Muscle of leg (tissue), 16 donors: ENCODE measurements at places on chromosomes 16 and 17.
A peak's percentile ranks its signal among the peaks of the same experiment; 100 is the strongest.

DNA sequence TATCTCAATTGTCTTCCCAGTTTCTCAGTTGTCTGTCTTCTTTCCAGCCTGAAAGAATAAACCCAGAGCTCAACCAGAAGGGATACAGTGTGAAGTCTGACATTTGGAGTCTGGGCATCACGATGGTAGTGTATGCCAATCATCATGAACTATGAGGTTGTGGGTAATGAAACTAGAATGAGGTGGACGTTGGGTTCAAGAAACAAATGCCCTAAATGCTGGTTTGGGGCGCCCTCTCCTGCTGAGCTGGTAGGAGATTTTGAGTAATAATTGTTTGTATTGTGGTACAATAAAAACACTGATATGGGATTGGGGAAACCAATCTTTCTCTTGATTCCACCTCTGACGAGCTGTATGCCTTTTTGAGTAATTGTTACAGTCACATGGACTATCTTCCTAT, 110.4 kb downstream of the MAP2K6 start:
- no peak for DNase-seq

DNA sequence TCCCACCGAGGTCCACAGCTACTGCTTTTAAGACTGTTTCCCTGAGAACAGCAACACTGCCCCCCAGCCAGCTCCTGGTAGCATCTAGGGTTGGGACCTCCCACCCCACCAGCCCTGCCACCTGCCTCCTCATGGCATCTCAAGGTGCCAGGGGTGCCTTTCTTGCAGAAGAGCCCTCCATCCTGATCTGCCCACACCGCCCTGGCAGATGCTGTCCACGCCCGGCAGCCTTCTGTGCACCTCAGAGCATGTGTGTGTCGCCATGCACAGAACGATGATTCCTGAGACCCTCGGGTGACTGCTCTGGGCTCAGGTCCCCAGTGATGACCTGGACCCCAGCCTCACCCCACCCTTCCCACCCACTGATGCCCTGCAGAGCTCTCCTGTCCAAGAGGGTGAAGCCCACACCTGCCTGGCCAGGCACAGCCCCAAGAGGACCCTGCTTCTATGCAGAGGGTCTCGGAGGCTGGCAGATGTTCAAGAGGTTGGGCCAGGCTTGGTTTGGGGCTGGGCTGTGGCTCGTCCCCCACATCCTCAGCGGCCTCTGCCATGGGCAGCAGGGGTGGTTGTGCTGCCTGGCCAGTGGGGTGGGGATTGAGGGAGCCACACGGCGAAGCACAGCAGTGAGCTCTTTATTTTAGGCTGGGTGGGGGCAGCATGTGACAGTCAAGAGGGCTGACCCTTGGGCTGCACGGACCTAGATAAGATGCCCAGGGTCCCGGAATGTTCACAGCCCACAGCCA, 5.2 kb upstream of the SPATA2L start:
- DNase-seq = no peak

DNA sequence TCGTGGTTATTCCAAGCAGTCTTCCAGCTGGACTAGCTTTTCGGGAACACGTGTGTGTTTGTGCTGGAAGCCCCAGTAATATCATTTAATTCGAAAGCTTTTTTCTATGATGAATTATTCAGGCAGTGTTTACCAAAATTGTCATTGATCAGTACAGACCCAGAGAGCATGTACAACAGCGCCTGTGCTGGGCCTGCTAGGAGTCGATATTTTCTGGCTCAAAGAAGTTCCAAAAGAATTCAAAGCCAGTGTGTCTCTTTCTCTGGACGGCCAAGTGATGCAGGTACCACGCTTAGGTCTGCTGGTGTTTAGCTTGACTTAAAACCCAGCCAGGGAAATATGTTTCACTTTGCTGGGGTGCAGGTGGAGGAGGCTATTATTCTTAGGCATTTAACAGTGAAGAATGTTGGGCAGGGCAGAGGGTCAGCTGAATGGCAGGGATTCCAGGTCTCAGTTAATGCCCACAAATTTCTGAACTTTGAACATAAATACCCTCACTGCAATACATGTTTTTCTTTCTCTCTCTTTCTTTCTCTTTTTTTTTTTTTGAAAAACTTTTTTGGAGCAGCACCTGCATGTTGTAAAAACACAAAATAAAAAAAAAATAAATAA, 401.3 kb downstream of the WWOX start:
- DNase-seq = no peak

DNA sequence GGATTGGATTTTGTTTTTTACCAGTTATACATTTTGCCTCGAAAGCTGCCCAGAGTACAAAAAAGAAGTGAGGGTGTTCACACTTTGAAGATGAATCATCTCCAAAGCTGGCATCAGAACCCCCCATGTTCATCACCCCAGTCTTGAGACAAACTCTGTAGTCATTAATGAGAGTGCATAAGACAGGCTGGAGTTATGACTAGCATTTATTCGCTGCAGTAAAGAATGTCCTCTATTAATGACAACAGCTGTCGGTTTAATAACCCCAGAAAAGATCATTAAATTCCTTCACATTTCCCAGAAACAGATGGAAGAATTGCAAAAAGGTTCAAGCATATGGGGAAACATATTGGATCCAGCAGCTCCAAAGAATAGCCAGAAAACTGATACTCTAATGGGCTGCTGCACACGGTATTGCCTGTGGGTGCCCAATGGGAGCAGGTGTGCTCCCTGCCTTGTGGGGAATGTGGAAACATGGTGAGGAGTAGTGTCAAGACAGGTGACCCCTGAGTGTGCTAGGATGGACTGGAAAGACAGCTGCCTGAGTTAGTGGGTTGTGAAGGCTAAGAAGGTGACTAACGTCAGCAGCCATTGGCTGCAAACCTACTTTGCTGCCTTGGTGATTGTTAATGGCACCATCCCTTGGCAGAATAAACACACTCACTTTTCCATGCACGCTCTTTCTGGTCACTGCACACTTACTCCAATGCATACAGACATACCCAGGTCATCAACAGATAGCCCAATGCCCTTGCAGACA, 81.9 kb downstream of the AIPL1 start:
- peak; percentile 10 for DNase-seq

DNA sequence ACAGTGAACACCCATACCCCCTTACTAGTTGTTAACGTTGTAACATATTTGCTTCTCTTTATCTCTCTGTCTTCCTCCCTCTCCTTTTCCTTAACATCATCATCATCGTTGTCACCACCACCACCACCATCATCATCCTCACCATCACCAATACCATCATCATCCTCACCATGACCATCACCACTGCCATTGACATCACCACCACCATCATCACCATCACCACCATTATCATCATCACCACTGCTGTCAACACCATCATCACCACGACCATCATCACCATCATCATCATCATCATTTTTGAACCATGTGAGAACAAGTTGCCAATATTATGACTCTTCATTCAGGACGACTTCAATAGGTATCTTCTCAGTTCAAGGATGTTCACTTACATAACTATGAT, 35.5 kb downstream of the SHISA6 start:
- no peak for DNase-seq

GRCh38 chr16:20853981-20854620, 46.1 kb downstream of the DCUN1D3 start:
- no peak for DNase-seq

DNA sequence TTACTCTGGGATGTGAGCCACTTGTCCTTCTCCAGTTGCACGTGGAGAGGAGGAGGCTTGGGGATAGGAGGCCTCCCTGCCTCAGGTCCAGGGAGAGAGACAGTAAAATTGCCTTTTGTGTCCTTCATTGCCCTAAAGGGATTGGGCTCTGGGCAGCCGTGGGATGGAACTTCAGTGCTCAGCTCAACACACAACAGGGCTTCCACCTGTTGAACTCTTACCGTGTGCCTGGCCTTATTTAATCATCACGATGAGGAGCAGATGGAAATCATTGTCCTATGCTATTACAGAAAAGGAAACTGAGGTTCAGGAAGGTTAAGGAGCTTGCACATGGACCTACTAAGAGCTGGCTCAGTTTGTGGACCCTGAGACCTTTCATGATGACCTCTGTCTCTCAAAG, 92.4 kb upstream of the CDC42EP4 start:
- DNase-seq = no peak

DNA sequence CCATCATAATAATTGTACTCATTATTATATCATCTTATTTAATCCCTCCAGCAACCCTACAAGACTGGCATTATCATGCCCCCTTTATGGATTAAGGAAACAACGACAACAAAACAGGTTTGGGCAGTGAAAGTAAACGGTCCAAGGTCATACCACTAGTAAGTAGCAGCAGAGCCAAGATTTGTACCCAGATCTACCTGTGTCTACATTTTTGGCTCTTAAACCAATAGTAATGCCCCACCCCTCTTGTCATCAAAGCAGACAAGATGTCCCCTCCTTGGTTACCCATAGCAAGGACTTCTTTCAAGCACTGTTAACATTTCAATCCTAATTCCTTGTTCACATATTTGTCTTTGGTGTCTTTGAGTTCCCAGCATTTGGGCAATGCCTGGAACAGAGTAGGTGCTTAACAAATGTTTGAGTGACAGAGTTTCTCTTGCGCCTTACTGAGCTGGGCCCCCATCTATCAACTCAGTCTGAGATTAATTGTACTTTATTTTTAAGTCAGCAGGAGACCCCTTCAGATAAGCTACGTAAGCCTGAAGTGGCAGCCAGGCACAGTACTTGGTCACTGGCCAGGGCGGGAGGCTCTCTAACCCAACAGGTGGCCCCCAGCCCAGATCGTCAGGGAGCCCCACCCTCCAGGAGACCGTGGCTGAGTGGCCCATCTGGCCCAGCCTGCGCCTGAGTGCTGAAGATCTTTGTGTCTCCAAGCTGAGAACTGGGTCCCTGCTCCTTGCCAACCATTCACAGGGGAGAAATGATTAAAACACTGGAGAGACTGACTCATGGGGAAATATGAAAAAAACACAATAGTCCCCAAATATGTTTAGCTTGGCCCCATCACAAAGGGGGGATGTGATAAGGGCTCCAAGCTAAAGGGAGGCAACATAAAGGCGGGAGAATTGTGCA, 75.8 kb downstream of the AXIN2 start:
- DNase-seq = no peak

GRCh38 chr17:56866496-56866895, 32.5 kb downstream of the DGKE start:
- DNase-seq = peak; percentile 10

GRCh38 chr16:89089120-89089519, 4.5 kb upstream of the ACSF3 start:
- DNase-seq = no peak

DNA sequence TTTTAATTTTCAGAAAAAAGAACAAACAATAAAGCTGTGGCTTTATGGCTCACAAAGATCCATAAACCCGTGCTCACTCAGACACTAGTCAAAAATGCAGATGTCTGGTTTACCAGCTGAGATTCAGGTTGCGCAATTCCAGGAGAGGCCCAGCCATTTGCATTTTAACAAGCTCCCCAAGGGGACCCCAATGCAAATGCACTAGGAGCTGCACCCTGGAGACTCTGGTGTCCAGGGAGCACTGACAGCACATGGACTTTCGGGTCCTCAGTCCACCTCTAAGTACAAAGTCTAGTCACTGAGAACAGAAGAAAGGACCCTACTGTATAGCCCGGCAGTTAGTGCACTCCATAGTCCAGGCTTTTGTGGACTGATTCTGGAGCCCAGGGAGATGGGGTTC, 326.3 kb downstream of the MAF start:
- DNase-seq = no peak

DNA sequence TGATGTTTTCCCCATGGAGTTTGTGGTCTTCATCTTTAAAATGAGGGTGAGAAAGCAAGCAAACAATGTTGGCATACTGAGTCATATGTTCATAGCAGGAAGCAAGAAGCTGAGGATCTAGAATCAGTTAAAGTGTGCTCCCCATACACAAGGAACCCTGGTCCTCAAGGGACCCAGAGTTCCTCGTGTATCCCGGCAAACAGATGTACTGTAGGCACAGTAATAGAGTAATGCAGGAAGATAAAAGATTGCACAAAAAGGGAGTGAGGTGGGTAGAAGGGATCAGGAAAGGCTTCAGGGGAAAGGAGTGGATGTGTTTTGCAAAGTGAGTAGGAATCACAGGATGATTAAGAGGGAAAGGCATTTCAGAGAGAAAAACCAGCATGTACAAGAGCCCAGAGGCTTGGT, 412.3 kb upstream of the CDH11 start:
- no peak for DNase-seq

DNA sequence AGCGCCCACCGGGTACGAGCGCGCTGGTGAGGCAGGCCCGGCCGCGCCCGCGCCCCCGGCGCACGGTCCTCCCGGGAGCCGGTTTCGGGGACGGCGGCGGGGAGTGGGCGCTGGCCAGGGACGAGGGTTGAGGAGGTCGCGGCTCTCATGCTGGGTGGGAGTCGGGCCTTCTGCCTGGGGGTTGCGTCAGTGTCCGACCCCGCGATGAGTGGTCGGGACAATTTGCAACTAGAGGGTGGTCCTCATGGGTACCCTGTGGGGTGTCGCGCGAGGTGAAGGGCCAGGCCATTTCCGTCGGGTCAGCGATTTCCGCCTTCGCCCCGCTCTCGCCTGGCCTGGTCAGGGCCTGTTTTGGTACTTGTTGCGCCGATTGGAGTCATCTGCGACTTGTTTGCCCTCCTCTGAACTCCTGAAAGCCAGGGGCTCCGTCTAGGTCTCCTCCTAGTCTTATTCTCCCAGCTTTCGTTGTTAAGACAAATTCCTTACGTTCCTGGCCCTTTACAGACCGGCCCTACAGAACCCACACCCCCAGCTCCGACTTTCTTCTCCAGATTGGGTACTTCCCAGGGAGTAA, 14.9 kb downstream of the NAA60 start:
- peak; percentile 48 for DNase-seq

DNA sequence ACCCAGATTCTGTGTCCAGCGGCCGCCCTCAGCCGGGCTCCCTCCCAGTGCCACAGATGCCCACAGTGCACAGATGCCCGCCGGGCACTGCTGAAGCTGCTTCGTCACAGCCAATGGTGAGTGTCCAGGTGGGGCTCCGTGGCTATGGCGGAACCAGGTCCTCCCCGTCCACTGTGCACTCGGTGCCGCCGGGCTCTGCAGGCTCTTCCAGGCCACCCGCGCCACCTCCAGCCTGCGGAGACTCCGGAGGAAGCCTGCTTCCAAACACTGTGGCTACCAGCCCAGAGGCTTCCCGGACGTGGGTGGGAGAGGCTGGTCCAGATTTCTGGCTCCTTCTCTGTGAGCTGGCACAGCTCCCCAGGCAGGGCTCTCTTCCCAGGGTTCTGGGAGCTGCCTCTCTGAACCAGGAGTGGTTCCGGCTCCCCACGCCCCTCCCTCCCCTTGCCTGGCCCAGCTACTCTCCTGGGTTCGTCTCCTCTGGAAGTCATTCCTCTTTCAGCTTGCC, 2.8 kb upstream of the PYCR1 start:
- peak; percentile 43 for DNase-seq

DNA sequence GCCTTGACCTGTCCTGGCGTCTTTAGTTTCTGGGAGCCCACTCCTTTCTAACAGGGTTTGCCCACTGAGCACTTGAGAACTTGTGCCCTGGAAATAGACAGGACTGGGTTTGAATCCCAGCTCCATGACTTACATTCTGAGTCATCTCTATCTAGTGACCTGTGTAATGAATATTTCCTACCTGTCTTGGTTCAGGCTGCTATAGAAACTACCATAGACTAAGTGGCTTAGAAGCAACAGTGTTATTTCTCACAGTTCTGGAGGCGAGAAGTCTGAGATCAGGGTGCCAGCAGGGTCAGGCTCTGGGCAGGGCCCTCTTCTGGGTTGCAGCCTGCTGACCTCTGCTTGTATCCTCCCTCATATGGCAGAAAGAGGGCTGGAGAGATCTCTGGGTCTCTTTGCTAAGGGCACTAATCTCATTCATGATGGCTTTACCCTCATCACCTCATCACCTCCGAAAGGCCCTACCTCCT, 110.7 kb upstream of the DHX40 start:
- DNase-seq = no peak
